T-helper 17 cell (primary cell): ENCODE measurements at places on chromosomes 7 and 10.

DNA sequence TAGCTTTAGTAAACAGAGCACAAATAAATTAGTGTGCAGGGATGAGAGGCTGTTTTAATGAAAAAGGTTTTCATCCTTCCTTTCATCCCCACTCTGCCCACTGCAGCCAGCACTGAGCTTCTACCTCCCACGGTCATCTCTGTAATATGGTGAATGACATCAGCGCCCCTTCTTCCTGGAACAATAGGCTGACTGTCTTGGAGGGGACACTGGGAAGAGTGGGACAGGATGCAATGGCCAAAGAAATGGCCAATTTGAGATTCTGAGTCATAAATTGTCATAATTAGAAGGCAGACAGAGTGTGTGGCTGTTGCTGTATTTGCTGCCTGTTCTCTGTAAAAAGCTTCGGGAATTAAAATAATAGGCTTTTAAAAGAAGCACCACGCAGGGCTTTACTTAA lies 126.7 kb upstream of the CALN1 start:
- DNase-seq, result no peak

DNA sequence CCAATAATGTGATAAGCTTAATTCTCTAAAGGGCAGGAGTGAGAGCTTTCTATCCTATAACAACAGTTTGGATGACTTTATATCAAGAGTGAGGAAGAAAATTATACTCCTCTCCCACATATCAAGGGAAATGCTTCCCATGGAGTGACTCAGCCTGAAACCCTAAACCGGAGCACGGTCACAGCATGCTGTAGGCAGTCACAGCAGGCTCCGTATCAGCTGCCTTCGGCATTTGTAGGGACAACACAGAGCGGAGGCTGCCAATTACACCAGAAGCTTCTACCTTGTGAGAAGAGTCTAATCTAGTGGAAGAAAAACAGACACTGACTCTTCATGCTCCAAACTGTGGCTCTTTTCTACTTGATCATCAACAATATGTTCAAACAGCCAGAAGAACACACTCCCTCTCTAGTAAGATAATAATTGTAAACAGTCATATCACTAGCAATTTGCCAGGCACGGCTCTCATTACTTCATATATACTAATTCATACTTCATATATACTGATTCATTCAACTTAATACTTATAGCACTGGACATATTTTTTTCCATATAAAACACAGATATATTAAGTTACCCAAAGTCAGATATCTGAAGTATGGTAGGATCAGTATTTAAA lies 65.9 kb downstream of the DGKB start:
- DNase-seq, result no peak

DNA sequence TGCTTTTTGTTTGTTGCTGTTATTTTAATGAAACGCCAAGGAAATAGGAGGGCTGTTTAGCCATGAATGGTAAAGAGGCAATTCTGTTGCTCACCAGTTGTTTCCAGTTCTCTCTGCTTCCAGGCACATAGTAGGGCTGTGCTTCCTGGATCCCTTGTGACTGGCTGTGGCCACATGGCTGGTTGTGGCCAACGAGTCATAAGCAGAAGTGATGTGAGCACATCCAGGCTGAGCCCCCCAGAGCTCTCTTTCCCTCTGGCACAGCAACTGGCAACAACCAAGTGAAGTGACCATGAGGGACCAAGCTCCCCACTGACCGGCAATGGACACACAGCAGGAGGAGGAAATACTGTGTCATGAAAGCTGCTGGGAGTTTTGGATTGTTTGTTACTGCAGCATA lies 10.3 kb downstream of the GRID1 start:
- DNase-seq, result no peak

GRCh38 chr10:27820637-27821036 lies 75.0 kb upstream of the MKX start:
- DNase-seq, result no peak

- DNase-seq, result no peak
Measured at GRCh38 chr10:3067859-3068179, 471 bp downstream of the PFKP start.

GRCh38 chr7:40156988-40157387 lies 22.2 kb downstream of the SUGCT start:
- DNase-seq, result no peak

DNA sequence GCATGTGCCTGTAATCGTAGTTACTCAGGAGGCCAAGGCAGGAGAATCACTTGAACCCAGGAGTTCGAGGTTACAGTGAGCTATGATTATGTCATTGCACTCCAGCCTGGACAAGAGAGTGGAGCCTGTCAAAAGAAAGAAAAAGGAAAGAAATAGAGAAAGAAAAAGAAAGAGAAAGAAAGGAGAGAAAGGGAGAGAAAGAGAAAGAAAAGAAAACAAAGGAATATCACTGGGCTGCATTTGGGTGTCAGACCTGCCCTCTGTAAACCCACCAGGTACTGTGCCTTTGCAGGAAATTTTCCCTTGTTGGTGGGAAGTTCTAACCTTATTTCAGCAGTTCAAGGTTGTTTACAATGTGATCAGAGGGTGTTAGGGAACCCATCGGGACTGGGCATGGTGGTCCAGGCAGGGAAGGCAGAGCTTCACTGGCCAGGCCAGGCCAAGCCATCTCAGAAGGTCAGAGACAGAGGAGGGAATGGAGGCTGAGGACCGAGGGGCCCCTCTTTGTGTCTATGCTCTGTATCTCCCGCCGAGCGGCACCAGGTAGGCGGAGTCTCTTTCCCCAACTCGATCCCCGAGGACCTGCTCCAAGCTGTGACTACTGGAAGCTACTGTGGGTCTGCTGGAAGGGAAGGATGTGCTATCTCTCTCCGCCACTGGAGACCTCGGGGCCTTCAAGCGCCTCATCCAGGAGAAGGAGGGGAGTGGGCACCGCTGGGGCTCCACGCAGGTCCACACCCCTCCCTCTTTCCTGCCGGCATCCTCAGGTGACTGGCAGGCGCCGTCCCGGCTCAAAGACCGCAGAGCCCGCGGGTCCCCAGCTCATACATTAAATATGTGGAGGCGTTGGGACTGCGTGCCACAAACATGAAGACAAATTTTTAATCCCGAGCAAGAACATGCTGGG lies 15.2 kb upstream of the KAZALD1 start:
- DNase-seq, result no peak
